ENCODE measurements at places on chromosomes 3 and 15. TPM values are rescaled to one million over a fixed set of nuclear protein-coding genes. Genes with fewer than 3 reads are reported as not detected.

DNA sequence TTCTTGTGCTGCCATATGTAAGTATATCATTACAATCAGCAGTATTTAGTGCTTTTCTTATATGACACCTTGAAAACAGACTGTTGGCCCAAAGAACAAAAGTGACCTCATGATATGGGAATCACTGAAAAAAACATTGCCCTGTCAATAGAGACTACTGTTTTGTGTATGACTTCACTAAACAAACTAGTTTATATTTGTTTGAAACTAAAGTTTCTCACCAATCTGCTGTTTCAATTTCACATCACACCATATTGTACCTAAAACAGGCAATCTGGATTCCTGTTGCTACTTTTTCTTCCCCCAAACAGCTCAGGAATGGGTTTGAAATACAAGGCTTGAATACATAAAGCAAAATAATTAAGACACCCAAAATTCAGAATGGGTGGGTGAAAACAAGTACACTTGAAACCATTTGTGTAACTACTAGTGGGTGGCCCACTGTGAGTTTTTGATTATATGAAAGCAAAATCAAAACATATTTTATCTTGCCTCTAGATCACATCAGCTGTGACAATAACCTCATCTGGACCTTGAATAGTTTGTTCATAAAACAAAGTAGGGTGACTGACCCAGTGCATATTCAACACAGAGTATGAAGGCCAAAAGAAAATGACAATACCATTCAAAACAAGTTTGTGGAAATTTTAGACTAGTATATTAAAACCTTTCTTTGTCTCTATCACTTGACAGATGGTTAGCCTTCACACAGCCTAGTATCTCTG is 5.9 kb downstream of the ZBTB20 start:
- no peak for DNase-seq
- no peaks in the 10 kb centered on the region for H3K36me3 ChIP-seq
- H3K4me3 ChIP-seq: no peak overlapping the region
- H3K27ac ChIP-seq: no peak overlapping the region
- no peaks in the 10 kb centered on the region for H3K27me3 ChIP-seq
- H3K4me1 ChIP-seq: 0 out of 2 replicates have a peak, but pooled peaks cover 3% of the 10 kb centered on the region

DNA sequence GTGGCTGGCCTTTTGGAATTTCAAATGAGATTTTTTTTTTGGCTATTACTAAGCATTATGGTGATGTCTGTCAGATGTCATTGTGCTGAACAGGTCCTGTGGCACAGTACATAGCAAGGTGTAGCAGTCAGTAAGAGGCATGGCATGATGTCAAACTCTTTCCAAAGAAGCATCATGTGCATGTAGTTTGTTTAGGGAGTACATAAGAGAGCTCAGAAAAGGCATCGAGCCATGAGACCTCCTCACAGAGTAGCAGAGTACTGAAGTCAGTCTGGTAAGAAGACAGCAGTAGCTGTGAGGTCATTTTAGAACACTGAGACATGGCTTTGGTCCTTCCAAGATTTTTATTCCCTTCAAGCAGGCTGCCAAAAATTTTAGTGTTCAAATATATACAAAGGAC is 134.9 kb upstream of the SPRED1 start:
- no peaks in the 10 kb centered on the region for H3K36me3 ChIP-seq
- H3K27me3 ChIP-seq: no peaks in the 10 kb centered on the region
- DNase-seq: no peak
- H3K4me3 ChIP-seq: no peak overlapping the region
- no peak overlapping the region for H3K27ac ChIP-seq

DNA sequence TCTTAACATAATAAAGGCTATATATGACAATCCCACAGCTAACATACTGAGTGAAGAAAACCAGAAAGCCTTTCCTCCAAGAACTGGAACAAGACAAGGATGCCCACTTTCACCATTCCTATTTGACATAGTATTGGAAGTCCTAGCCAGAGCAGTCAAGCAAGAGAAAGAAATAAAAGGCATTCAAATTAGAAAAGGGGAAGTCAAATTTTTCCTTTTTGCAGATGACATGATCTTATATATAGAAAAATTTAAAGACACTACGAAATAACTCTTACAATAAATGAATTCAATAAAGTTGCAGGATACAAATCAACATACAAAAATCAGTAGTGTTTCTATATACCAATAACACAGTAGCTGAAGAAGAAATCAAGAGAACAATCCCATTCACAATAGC is 42.2 kb upstream of the CP start:
- no peak for DNase-seq
- H3K27me3 ChIP-seq: no peaks in the 10 kb centered on the region
- no peak overlapping the region for H3K4me3 ChIP-seq
- H3K4me1 ChIP-seq: no peaks in the 10 kb centered on the region

DNA sequence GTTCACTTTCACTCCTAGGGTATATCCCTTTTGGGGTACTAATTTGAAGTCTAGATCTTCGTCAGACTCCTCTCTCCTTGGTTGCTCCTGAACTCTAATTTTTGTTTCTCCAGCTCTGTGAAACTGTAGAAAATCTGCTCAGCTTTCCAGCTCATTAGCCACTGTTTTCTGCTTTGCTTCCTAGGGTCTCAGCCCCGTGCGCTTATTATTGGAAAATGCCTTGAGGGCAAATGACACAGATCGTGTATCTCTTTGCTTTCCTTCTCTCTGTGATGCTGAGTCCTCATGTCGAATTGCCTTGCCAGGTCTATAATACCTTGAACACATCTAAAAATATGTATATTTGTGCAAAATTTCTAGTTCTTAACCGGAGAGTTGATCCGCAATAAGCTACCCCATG is 731.1 kb downstream of the EDEM1 start:
- H3K27me3 ChIP-seq: no peaks in the 10 kb centered on the region
- no peak overlapping the region for H3K27ac ChIP-seq
- no peaks in the 10 kb centered on the region for H3K36me3 ChIP-seq
- DNase-seq: no peak
- no peak overlapping the region for H3K4me3 ChIP-seq
- no peaks in the 10 kb centered on the region for H3K4me1 ChIP-seq

GRCh38 chr3:49255112-49255511 is 21.9 kb downstream of the C3orf62 start:
- no peaks in the 10 kb centered on the region for H3K36me3 ChIP-seq
- H3K27me3 ChIP-seq: no peaks in the 10 kb centered on the region
- no peak for DNase-seq
- H3K4me3 ChIP-seq: no peak overlapping the region

DNA sequence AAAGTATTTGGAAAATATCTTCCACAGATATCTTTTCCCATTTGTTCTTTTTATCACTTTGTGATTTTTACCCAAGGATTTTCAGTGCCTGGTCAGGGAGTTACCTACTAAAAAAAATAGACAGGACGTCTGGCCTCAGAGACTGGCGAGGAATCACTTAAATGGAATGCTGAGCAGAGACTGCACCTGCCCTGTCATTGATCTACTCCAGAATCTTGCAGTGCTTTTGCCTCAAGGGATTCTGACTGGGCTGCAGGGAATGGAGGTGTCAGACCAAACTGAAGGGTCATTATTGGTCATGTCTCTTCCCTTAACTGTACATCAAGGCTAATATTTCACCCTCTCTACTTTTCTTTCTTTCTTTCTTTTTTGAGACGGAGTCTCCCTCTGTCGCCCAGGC is 12.1 kb upstream of the RYR3 start:
- no peak for DNase-seq
- H3K36me3 ChIP-seq: no peaks in the 10 kb centered on the region
- H3K4me1 ChIP-seq: no peaks in the 10 kb centered on the region
- H3K4me3 ChIP-seq: no peak overlapping the region

DNA sequence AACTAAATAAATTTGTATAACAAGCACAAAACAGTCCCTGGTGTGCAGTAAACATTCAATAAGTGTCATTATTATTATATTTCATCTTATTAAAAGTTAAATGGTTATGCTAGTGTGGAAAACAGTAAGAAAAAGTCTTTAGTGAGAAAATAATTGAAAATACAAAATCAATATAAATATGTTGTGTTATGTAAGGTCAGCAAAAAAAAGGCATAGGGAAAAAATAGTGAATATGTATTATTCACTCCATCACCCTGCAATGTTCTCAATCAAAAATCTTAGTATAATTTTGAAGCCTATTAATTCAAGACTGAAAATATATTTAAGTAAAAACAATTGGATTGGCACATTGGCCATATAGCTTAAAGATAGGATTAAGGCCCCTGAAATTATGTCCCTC is 63.3 kb upstream of the KCNMB2 start:
- no peak overlapping the region for H3K4me3 ChIP-seq
- no peak overlapping the region for H3K27ac ChIP-seq
- no peaks in the 10 kb centered on the region for H3K27me3 ChIP-seq

DNA sequence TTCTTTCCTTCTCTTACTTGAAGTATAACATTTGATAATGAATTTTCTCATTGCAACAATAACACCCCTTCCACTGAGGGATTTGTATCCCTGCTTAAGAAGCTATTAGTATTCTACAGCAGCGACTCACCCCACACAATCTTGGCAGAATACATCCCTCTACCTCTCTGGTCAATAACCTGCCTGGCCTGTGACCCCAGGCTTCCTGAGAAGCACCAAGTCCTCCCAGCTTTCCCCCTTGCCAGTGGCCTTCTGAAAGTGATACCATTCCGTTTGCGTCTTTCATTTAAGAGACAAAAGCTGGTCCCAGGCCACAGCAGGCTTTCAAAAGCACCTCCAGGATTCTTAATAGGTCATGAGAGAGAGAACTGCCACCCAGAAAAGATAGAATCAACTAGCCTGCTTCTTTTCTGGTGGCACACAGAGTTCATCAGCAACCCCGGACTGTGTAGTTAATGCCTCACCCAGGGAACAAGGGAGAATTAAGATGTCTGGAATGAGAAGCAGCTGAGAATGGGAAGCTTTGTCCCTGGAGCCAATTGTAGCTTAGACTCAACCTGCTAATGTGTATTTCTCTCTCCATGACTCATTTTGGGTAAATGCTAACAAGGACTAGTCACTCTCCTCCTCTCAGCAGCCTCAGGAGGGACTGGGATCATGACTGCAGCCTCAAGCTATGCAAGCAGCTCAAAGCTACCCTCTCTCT is 101.0 kb upstream of the CPNE4 start:
- no peaks in the 10 kb centered on the region for H3K27me3 ChIP-seq
- no peak overlapping the region for H3K4me3 ChIP-seq
- DNase-seq: no peak
- H3K27ac ChIP-seq: no peak overlapping the region

DNA sequence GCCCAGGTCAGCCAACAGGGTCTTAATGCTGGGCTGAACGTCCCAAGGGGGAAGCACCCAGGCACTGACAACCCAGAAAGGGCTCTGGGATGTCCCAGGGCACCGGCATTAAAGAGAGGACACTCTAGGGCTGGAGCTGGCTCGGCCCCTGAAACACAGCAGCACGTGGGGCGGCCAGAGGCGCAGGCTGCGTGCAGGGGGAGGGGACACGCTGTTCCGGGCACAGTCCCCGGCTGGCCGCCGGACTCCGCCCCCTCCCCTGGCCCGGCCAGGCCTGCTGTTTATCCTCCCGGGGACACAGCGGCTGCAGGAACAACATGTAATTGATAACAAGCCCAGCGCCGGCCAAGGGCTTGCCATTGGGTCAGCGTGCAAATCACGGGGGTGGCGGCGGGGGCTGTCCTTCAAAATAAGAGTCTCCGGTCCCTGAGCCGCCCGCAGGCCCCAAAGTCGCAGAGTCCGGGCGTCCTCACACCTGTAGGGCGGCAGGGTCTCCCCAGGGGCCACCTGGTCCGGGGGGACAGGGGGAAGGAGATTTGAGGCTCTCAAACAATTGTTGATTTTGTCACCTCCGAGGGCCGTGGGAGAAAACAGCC is 1.3 kb downstream of the KLF15 start:
- peaks cover 7% of the 10 kb centered on the region for H3K27me3 ChIP-seq
- peaks cover 4% of the 10 kb centered on the region for H3K36me3 ChIP-seq
- H3K4me1 ChIP-seq: peaks cover 25% of the 10 kb centered on the region
- H3K27ac ChIP-seq: no peak overlapping the region
- peak overlapping the region; percentile 73 for H3K4me3 ChIP-seq

GRCh38 chr3:56119575-56120349 is 348.5 kb downstream of the ERC2 start:
- H3K4me1 ChIP-seq: peaks cover 13% of the 10 kb centered on the region
- H3K27me3 ChIP-seq: no peaks in the 10 kb centered on the region
- DNase-seq: no peak
- H3K36me3 ChIP-seq: no peaks in the 10 kb centered on the region

Gene DNASE1L3
- total RNA-seq: not detected

Gene GRAMD1C
- 1.3 TPM for total RNA-seq

Gene GOLGA6L4
- 3.6 TPM for total RNA-seq

Gene DPPA2
- total RNA-seq: 12.6 TPM

Gene CADPS
- total RNA-seq: 10.2 TPM

Gene GRAMD2A
- 1.5 TPM for total RNA-seq

Gene PLS1
- total RNA-seq: 44.7 TPM

Gene CHRNA7
- 7.5 TPM for total RNA-seq

All from H1 (cell line).